Activated CD4-positive, alpha-beta T cell treated with anti-CD3 and anti-CD28 coated beads, Interleukin-2, Interleukin-4, amounts not matched to agents 100 ng/mL and 50 ng/mL, durations not matched to agents 16 hours and 8 hours (primary cell): ENCODE measurements at places on chromosomes 13 and 19.

GRCh38 chr13:28318496-28318895 lies 176.4 kb downstream of the FLT1 start:
- DNase-seq: no peak

DNA sequence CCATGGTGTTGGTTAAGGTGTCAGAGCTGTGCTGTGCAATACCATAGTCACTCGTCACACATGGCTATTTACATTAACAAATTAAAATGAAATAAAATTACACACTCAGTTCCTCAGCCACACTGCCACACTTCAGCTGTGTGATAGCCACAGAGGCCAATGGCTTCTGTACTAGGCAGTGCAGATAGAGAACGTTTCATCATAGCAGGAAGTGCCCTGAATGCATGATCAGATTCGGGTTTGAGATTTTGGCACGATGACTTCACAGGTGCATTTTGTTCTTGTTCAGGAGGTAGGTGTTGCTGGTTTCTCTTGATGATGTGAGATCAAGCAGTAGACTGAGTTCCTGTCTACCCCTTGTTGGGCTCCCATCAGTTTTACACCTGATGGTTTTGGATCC lies 6.5 kb downstream of the ARMC6 start:
- peak; percentile 28 for DNase-seq

DNA sequence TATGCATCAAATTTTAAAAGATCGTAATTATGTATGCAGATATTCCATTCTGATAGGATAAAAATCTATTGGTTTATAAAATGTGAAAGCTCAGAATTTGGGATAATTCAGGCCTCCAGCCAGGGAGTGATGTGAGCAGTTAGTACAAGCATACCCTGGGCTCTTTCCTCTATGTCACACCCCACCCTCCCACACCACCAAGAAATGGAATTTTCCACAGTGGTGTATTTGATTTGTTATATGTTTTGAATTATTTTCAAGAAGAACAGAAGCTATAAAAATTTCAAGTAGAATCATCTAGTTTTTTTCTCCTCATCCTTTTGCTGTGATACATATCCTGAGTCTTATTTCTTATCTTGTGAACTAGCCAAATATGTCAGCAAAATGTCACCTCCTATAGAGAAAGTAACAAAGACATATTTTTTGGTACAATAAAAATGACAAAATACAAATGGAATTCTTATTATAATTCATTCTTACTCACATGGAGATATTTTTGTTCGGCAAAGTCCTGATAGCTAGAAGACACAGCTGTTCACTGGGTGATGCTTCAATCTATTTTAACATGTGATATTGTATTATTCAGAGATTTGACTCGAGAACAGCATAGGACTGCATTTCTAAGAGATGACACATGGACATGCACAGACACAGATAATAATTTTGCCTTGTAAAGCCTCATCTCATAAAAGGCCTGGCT lies 61.2 kb upstream of the FRY start:
- DNase-seq: no peak

DNA sequence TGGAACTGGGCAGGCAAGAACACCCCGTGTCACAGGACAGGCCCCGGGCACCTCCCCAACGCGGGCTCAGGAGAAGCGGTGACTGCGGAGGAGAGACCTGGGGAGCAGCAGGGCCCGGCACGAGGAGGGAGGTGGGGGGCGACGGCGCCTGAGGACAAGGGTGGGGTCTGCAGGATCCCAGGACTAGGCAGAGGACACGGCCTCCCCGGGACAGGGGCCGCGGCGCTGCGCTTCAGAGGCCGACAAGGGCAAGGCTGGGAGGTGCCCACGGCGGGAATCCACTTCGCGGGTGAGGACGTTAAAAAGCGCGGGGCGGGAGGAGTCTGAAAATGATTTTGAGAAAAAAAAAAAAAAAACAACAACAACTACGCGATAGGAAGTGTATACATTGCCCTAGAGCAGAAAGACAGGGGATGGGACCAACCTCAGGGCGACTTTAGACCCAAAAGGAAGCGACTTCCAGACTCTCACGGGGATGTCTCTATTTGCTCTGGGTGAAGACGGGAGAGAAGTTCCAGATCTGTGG lies 44.9 kb downstream of the ZNF611 start:
- peak; percentile 6 for DNase-seq

DNA sequence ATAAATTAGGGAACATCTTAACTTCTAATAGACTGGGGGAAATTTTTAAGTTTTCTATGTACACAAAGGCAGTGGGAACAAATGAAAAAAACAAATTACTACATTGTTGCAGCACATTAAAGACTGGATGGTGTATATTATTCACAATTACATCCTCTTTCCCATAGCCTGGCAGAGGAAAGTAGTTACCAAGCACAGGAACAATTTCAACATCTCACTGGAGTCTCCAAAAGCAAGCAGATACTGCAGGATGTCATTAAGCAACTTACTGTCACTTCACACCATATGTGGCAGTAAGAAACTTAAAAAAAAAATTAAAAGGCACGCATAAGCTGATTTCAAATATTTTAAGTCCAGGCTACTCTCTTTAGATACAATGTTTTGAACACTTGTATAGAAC lies 6.4 kb upstream of the EFNB2 start:
- DNase-seq: no peak

DNA sequence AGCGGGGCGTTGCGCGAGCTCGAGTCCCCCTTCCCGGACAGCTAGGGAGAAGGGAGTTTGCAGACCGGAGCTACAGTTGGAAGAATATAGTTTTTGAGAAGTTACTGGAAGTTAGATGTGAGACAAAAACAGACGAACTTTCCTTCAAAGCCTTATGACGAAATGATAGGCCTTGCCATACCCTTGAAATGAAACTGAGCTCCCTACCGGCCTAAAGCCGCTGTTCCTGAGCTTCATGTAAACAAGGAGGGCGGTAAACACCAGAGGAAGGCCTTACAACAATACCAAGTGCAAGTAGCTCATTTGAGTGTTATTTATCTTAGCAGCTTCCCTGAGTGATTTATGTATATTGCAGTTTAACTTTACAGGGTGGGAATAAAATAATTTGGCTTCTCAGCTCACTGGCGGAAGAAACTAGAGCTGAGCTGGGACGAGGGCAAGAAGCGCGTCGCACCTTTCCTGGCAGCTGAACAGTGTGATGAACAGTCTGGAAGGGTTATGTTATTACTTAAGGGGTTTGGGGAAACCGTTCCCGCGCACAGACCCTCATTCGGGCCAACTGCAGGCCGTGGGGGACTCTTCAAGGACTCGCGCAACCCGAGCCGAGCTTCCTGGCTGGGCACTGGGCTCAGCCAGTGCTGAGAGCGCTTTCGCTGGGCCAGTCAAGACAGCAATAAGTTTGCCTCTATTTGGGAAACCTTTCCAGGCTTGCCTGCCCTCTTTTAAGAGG lies 111.2 kb downstream of the KCNRG start:
- no peak for DNase-seq

DNA sequence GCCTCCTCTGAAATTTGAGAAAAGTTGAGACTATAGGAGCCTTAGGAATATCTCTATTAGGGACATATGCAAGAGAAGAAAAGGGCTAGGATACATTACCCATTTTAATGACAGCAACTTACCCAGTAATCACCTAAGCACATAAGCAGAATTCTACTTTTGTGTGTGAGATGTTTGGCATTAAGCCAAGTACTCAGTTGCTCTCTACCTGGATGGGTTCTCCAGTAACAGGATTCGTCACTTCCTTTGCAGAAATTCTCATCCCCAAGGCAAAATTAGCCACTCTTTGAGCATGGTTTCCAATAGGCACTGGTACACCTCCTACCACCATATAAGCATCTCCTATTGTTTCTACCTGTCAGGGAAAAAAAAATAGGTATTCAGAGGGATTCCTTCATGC lies 95.1 kb downstream of the C13orf42 start:
- DNase-seq: no peak

- DNase-seq: no peak
These were observed 83.9 kb downstream of the MUC16 start for GRCh38 chr19:8926341-8926740.

GRCh38 chr13:72565893-72566292 lies 161.5 kb downstream of the MZT1 start:
- peak; percentile 7 for DNase-seq

DNA sequence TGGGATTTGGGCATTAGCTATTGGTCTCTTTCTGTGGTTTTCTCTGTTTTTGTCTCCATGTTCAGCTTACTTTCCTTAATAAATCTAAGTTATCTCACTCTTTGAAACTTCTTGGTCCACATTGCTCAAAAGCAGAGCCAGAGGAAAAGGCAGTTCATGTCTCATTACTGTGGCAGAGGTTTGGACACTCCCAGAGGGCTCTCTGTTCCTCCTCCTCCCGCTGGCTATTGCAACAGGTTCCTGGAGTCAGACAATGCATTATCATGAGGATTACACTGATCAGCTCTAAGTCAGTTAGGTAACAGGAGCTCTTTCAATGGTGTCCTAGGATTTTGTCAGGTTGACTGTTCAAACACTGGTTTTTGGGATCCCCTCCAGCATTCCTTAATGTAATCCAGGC lies 298.8 kb downstream of the NDFIP2 start:
- DNase-seq: no peak

GRCh38 chr19:56841193-56841543 lies 642 bp upstream of the PEG3 start:
- DNase-seq: no peak

DNA sequence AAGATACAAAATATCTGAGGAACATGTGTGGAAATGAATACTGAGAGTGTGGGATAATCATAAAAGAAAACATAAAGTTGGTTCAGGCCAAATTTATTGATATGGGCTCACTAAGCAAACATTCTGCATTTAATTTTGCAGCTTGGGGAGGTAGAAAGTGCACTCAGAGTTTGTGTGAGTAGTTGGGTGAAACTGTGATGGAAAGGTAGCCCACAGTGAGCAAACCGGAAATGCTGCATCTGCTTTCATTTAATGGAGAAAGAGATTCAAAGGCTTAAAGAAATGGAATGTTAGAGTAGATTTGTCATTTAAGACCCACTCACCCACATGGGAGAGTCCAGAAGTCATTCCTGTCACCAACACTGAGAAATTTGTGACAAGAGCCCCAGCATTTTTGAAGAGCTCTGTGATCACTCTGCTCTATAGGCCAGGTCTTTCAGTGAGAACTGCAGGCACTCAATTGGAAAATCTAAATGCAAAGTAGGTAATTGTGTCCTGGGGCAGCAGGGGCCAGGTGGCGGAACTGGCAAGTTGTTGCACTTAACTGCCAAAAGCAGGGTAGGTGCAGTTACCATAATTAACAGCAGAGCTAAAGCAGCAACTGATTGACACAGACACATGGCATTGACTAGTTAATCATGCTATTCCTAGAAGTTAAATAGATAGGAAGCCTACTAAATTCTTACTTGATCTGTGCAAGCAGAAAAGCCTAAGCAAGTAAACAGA lies 1228.3 kb upstream of the PCDH20 start:
- DNase-seq: no peak

DNA sequence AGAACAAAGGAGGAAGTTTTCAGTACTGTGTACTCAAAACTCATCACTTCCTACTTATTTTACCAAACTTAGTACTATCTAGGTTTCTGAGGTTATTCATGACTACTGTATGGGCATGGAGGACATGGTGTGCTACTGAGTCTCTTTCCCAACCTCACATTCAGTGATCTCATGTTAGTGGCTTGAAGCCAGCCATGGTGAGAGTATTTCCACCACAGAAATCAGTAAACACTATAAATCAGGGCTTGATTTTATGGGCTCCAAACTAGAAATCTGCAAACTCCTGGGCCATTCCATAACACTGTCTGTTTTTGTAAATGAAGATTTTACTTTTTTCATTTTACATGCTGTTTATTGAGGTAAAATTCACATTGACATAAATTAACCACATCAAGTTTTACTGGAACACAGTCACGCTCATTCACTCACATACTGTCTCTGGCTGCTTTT lies 19.7 kb downstream of the MED26 start:
- no peak for DNase-seq

- no peak for DNase-seq
These were observed 183.5 kb upstream of the TSC22D1 start for GRCh38 chr13:44759384-44760360.

DNA sequence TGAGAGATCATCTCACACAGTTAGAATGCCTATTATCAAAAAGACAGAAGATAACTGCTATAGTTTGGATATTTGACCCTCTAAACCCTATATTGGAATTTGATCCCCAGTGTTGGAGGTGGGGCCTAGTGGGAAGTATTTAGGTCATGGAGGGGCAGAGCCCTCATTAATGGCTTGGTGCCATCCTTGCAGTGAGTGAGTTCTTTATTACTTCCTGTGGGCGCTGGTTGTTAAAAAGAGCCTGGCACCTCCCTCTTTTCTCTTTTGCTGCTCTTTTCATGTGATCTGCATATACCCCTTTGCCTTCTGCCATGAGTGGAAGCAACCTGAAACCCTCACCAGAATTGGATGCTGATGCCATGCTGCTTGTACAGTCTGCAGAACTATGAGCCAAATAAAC lies 66.8 kb downstream of the TDRD3 start:
- DNase-seq: no peak

DNA sequence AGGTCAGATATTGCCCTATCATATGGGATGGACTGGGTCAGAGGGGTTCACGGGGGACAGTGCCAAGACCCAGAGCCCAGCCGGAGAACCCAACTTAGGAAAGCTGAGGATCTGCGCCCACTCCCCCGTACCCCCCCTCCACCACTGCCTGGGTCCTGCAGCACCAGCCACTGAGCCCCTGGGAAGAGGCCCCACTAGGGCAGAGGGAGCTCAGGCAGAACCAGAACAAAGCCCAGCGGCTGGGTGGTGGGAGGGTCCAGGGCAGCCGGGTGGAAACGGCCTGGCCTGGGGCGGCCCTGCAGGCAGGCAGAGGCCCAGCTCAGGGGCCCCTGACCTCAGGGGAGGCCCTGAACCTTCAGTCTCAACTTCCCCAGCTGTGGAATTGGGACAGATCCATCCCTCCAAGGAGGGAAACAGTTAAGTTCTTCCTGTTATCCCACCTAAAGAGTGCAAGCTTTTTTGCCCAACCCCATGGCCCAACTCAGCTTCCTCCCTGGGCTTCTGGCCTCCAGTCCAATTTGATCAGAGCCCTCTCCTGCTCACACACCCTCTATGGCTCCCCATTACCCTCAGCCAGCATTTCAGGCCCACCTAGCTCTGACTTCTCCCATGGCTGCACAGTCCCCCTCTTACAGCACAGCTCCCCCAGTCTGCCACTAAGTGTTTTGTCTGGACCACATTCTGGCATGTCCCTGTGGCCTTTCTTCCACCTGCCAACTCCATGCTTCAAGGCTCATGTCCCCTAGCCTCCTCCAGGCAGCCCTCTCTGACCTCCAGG lies 3.1 kb downstream of the NR2F6 start:
- no peak for DNase-seq

DNA sequence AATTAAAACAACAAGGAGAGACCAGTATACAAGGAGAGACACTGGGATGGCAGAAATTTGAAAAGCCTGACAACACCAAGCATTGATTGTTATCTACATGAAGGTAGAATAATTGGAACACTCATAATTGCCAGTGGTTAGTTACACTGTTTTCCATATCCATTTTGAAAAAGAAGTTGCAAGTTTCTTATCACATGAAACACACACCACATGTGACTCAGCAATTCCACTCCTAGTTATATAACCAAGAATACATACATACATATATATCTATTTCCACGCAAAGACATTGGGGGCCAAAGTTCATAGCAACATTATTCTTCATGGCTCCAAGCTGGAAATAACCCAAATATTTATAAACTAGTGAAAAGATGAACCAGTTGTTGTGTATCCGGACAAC lies 15.2 kb upstream of the PABPC3 start:
- no peak for DNase-seq
